ENCODE measurements at places on chromosomes 6 and 20.

GRCh38 chr20:44135012-44135412 lies 52.0 kb downstream of the JPH2 start:
- DNase-seq = no peak

DNA sequence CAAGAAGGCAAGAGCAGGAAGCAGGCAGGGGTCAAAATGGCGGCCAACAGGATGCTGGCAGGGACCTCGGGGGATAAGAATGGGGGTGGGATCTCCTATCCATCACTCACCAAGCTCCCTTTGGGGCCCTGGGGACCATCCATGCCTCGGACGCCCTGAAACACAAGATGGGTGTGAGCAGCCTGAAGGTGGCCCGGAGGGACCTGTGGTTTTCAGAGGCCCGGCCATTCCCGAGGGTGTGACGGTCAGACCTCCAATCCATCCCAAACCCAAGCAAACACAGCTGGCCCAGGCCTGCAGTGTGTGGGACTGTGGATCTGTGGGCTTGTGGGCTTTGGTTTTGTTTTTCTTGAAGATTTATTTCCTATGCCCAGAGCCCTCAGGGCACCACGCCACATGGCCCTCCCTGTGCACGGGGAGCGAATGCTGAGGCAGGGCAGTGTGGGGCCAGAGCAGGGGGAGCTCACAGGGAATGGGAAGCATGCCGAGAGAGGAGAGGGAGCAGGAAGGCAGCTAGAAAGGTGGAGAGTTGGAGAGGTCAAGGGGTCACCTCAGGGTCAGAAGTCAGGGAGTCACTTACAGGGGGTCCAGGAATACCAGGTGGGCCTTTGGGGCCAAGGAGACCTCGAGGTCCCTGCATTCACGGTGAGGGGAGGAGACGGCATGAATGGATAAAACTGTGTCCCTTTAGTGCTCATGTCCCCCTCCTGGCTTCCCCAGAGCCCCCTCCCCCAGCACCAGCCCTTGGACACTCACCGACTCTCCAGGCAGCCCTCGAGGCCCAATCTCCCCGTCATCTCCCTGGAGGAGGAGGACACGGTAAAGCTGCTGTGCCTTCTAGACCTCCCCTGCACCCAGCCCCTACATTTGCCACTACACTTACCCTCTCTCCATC lies 14.5 kb downstream of the COL11A2 start:
- no peak for DNase-seq

GRCh38 chr6:141607956-141608355 lies 524.8 kb upstream of the GJE1 start:
- DNase-seq = no peak

- no peak for DNase-seq
Observed at GRCh38 chr20:45352729-45353128, 4.5 kb upstream of the SDC4 start.

DNA sequence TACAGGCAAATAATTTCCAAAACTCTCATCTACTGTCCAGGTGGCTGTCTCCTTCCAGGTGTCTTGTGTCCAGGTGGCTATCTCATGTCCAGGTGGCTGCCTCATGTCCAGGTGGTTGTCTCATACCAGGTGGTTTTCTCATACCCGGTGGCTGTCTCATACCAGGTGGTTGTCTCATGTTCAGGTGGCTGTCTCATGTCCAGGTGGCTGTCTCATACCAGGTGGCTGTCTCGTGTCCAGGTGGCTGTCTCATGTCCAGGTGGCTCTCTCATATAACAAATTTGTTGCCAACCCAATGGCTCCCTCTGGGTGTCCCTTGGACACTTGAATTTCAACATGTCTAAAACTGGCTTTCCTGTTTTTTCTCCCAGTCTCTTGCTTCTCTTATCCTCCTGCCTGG lies 14.3 kb upstream of the SLC22A3 start:
- DNase-seq = no peak

- no peak for DNase-seq
Observed at GRCh38 chr20:33362898-33363297, 38.4 kb downstream of the CDK5RAP1 start.

GRCh38 chr6:28580475-28580874 lies 54.8 kb downstream of the GPX5 start:
- no peak for DNase-seq

DNA sequence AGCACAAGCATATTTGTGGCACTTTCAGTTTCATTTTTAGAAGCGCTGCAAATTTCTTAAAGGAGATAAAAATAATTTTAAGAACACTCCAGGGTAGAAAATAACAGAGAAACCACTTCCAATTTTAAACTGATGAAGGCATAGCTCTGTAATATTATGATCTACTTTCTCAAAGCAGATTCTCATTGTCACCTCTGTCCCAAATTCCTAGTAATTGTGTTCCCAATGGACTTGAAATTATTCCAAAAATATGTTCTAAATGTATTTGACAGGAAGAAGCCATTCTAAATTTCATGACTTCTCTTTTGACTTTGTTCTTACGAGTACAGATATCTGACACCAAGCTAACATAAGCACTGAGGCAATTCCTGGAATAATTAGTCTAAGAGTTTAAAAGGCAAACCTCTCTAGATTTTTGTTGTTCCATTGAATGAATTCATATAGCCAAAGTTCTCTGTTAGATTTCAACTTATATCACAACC lies 140.2 kb upstream of the CARMIL1 start:
- DNase-seq = no peak

DNA sequence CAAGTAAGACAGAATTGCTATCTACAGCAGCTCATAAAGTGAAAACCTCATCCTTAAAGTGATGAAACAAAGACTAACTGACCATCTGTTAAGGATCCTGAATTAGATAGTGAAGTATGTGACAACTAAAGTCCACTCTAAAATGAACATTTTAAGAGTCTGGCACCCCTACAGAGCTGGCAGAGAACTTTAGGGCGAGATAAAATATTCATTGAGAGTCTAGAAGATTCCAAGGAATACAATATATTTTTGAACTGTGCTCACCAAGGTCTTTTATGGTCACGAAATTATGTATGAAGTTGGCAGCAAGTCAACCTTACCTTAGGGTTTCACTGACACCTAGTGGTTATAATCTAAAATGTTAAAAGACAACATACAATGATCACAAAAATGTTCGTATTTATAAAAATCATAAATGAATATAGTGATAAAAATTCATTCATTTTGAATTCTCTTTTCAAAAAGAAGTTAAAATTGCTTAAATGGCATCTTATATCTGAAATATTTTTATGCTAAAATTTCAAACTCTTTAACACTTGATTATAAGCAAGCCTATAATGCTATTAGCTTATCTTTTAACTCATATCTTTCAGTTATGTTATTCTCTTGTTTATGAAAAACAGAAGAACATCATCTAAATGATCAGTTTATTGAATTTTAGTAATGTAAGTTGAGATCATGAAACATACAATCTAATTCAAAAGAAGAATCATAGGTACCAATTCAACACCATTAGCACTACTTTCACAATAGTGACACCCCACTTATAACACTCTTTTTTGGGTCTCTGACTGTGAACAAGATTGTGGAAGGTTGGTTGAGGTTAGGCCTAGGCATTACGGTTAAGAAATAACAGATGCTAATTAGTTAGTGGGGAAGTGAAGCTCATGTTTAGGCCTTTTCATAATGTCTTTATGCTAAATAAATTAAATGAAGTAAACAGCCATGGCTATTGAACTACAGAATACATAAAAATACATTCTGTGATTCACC lies 27.5 kb downstream of the RSPH3 start:
- no peak for DNase-seq

GRCh38 chr20:62039738-62040137 lies 25.9 kb downstream of the TAF4 start:
- DNase-seq = no peak

DNA sequence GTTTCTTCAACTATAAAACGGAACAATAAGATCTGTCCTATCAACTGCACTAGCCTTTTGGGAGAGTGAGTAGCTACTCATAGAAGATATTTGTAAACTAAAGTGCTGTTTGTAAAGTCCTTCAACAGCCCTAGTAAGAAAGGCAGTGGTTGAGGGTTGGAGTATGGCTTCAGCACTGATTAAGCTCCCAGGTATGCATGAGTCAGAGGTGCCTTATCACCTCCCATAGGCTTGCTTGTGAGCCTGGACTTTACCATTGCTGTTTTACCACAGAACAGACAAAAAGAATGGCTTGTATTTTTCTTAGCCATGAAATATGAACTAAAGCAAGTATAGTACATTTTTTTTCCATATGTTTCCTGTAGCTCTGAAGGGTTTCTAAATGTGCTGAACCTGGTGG lies 44.1 kb downstream of the SAMD3 start:
- no peak for DNase-seq

DNA sequence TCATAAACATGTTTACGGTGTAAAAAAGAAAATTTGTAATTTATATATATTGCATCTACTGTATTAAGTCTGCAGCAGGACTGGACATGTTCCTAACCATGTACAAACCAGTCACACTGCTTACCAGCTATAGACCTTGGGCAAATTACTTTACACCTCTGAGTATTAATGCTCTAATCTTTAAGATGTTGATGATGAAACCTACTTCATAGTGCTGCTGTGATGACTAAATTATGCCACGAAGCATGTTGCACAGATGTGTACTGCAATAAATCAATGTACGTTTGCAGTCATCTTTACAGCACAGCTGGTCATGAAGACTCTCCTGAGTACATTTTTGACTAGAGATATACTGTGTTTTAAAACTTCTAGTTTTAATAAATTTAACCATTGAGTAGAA lies 42.6 kb downstream of the PRKN start:
- no peak for DNase-seq

DNA sequence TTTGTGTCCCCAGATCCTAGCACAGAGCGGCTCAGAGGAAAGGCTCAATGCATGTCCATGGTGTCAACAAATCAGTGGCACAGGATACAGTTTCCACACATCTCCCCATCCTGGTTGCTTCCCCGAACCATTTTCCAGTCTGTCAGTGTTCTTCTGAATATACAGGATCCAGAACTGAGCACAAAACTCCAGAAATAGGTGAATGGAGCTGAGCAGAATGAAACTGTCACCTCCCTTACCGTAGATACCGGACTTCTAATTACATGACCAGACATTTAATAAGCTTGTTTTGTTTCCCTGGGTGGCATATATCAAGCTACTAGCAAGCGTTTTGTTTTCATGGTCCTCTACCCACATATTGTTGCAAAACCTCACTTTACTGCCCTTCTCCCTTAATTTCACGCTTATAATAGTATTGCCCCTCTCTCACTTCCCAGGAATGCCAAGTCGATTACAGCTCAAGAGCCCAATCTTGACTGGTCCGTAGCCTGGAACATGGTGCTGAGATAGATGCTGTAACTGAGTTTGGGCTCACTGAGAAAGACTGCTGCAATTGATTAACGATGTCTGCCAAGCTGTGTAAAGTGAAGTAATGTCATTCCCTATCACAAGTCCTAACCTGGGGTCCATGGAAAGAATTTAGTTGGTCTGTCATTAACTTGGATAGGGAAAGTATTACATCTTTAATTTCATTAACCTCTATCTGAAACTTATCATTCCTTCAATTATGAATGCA lies 12.0 kb upstream of the SCRT2 start:
- no peak for DNase-seq

GRCh38 chr20:36919715-36920333 lies 31.7 kb downstream of the SAMHD1 start:
- no peak for DNase-seq

GRCh38 chr6:4224067-4224978 lies 88.9 kb upstream of the ECI2 start:
- no peak for DNase-seq

- no peak for DNase-seq
Observed at GRCh38 chr6:15132854-15133670, 112.8 kb upstream of the JARID2 start.

GRCh38 chr6:108170332-108171290 lies 4.8 kb downstream of the NR2E1 start:
- no peak for DNase-seq

GRCh38 chr6:37141281-37142049 lies 28.5 kb upstream of the PIM1 start:
- DNase-seq = no peak

GRCh38 chr6:25105070-25105925 lies 169.5 kb upstream of the RIPOR2 start:
- DNase-seq = no peak

DNA sequence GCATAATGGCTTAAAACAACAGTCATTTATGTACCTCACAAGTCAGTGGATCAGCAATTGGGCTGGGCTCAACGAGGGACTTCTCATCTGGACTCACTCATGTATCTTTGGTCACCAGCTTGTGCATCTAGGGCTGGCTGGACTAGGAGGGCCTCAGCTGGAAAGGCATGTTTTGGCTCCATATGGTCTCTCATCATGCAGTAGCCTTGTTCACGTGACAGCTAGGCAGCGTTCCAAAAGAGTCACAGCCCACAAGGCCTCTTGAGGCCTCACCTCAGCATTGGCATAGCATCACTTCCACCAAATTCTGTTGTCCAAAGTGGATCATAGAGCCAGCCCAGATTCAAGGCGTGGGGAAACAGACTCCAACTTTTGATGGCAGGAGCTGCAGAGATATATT lies 110.1 kb downstream of the MAFB start:
- no peak for DNase-seq
